ENCODE measurements at places on chromosomes 16 and 17. TPM values are rescaled to one million over a fixed set of nuclear protein-coding genes. Genes with fewer than 3 reads are reported as not detected.

Gene CDH5
- polyA plus RNA-seq = not detected

- no peak for DNase-seq
Measured at GRCh38 chr17:33980193-33980592, 274.9 kb upstream of the CCL2 start.

DNA sequence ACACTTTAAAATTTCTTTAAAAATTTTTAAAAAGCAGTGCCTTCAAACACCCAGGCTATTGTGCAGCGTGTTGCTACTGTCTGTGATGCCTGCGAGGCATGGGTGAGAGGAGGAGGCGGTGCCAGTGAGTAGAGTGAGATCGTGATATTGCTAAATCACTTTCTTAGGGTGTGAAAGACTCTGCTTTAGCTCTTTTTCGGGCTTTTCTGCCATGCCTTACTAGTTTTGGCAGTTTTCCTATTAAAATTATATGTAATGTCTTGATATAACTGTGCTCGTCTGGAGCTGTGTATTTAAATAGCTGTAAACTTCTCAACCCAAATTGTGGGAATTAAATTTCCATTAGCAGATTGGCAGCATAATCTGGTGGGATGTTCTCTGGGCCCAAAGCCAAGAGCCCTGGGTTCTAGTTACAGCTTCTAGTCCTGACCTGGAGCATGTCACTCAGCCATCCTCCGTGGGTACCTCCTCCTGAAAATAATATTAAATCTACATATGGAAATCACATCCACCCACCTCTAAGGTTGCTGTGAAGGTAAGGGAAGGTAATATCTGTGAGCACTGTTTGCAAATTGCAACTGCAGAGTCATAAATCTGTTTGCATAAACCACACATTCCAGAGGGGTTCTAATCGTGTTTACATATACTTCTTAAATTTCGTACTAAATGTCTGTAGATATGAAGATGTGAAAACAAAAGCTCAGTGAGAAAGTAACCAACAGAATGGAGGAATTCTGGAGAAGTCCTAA lies 264.3 kb upstream of the CACNG5 start:
- DNase-seq = no peak

Gene KRTAP2-1
- polyA plus RNA-seq = not detected
